ENCODE measurements at places on chromosomes 5 and 9. TPM values are rescaled to one million over a fixed set of nuclear protein-coding genes. Genes with fewer than 3 reads are reported as not detected.

GRCh38 chr9:122580360-122580759 is 2.8 kb downstream of the OR1L8 start:
- H3K4me1 ChIP-seq: no peaks in the 10 kb centered on the region
- no peak overlapping the region for H3K4me3 ChIP-seq
- no peaks in the 10 kb centered on the region for H3K27me3 ChIP-seq
- no peaks in the 10 kb centered on the region for H3K36me3 ChIP-seq
- no peak overlapping the region for H3K27ac ChIP-seq

DNA sequence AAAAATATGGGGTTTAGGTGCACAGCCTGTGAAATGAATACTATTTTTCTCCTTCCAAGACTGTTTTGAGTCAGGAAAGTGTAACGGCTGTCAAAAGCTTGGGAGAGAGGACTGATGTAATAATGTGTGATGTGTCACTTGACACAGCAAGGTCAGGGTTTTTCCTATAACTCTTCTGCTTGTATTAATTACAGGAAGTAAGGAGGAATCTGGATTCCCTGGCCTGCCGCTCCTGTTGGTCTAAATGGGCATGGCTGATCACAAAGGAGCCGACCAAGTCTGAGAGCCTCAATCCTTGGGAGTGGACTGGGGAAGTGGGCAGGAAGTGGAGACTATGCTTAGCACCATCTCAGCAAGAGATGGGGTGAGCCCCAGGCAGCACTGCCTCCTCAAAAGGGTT is 16.7 kb upstream of the SLC28A3 start:
- no peak for DNase-seq
- H3K4me3 ChIP-seq: no peak overlapping the region
- H3K36me3 ChIP-seq: no peaks in the 10 kb centered on the region
- H3K27me3 ChIP-seq: no peaks in the 10 kb centered on the region
- no peaks in the 10 kb centered on the region for H3K4me1 ChIP-seq

GRCh38 chr9:92480291-92480771 is 2.0 kb downstream of the ASPN start:
- H3K36me3 ChIP-seq: no peaks in the 10 kb centered on the region
- H3K27me3 ChIP-seq: no peaks in the 10 kb centered on the region
- peaks cover 51% of the 10 kb centered on the region for H3K4me1 ChIP-seq
- no peak overlapping the region for H3K4me3 ChIP-seq
- peak overlapping the region; percentile 61 for H3K27ac ChIP-seq

- H3K36me3 ChIP-seq: no peaks in the 10 kb centered on the region
- H3K27ac ChIP-seq: no peak overlapping the region
- no peaks in the 10 kb centered on the region for H3K27me3 ChIP-seq
- H3K4me1 ChIP-seq: no peaks in the 10 kb centered on the region
Observed at GRCh38 chr5:153907170-153907775, 131.4 kb downstream of the FAM114A2 start.

GRCh38 chr5:23302438-23302837 is 205.0 kb upstream of the PRDM9 start:
- no peak overlapping the region for H3K27ac ChIP-seq
- no peak overlapping the region for H3K4me3 ChIP-seq
- H3K4me1 ChIP-seq: no peaks in the 10 kb centered on the region
- no peaks in the 10 kb centered on the region for H3K36me3 ChIP-seq
- no peak for DNase-seq

DNM1 gene
- total RNA-seq: 16.4 TPM

- H3K4me1 ChIP-seq: no peaks in the 10 kb centered on the region
- no peak for DNase-seq
- no peak overlapping the region for H3K27ac ChIP-seq
- H3K36me3 ChIP-seq: no peaks in the 10 kb centered on the region
- H3K27me3 ChIP-seq: peaks cover 15% of the 10 kb centered on the region
- peak overlapping the region; percentile 51 for H3K4me3 ChIP-seq
Observed at GRCh38 chr5:128539038-128539429, 989 bp upstream of the FBN2 start.

ZNF367 gene
- 0.28 TPM for total RNA-seq

- no peaks in the 10 kb centered on the region for H3K4me1 ChIP-seq
- no peak for DNase-seq
- no peaks in the 10 kb centered on the region for H3K27me3 ChIP-seq
- peak overlapping the region; percentile 56 for H3K27ac ChIP-seq
- H3K36me3 ChIP-seq: peaks cover 3% of the 10 kb centered on the region
Observed at GRCh38 chr9:5013374-5013773, 28.3 kb downstream of the JAK2 start.

ZNF474 gene
- 0.27 TPM for total RNA-seq

SPINK4 gene
- total RNA-seq: not detected

DNA sequence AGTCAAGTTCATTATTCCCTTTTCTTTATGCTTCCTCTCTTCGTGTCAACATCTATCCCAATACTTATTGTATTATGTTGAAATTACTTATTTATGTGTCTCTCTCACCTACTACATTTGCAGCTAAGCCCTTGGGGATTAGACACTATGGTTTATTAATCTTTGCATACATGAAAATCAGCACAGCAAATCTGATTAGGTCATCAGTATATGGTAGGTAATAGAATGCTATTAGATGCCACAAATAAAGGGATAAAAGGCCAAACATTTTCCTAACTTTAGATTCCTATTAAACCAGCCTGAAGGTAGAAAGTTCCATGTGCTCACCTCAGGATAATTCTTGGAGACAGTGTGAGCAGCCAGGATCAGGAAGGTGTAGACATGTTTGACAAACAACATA is 490.1 kb upstream of the MPDZ start:
- H3K4me1 ChIP-seq: no peaks in the 10 kb centered on the region
- no peaks in the 10 kb centered on the region for H3K27me3 ChIP-seq
- H3K4me3 ChIP-seq: no peak overlapping the region

DNA sequence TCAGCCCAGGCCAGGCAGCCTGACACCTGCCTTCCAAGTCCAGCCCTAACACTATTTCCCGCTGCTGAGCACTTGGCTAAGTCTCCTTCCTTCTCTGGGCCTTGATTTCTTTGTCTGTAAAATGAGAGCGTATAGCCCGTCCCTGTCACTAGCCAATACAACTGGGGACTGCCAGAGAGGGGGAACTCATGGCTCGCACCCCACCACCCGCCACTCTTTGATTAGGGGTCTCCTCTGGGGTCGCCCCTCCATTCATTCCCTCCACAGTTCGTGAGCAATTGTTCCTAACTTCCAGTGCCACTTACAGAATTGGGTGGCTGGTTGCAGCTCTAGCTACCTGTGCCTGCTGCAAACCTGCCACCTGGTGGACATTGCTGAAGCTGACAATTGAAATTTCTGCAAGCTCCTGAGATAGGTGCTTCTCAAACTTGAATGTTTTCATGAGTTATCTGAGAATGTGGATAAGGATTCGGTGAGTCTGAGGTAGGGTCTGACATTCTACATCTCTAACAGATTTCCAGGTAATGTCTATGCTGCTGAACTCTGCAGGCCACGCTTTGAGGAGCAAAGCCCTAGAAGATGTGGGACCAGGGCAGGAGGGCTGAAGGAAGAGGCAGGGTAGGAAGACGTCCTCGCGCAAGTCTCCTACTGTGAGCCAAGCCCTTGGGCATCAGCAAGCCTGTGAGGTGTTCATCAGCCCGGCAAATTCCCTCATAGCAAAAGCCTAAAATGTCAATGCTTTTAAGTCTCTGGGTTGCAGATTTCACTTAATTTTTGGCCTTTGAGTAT is 13.3 kb upstream of the RECK start:
- no peak overlapping the region for H3K27ac ChIP-seq
- H3K27me3 ChIP-seq: no peaks in the 10 kb centered on the region
- DNase-seq: no peak

DNA sequence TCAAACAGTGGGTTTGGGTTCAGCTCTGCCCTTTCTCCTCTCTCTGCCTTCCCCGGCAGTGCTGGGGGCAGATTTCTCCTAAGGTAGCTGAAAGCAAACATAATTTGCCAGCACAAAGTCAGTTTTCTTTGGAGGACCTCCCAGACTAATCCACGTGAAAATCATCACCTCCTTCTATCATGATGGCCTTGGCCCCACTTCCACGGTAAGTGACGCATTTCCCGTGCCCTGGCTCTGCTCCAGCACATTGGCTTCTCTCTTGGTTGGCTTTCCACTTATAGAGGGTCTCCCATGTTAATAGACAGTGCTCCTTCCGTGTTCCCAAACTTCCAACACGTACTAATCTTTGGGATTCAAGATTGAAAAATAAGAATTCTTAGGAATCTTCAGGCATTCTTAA is 74.1 kb upstream of the TRIO start:
- H3K36me3 ChIP-seq: no peaks in the 10 kb centered on the region
- no peak overlapping the region for H3K4me3 ChIP-seq
- no peaks in the 10 kb centered on the region for H3K4me1 ChIP-seq

Data from sigmoid colon (tissue), 7 donors.